ENCODE measurements at places on chromosomes 11 and 22.
A peak's percentile ranks its signal among the peaks of the same experiment; 100 is the strongest.

GRCh38 chr22:40426594-40427333 lies 56.4 kb downstream of the SGSM3 start:
- DNase-seq = no peak

- no peak for DNase-seq
These were observed 11.5 kb upstream of the PARVB start for GRCh38 chr22:44012591-44012990.

- no peak for DNase-seq
These were observed 262.3 kb upstream of the MTNR1B start for GRCh38 chr11:92707173-92707619.

GRCh38 chr11:133745791-133746190 lies 99.5 kb downstream of the SPATA19 start:
- no peak for DNase-seq

GRCh38 chr22:21866833-21867527 lies 465 bp downstream of the MAPK1 start:
- DNase-seq = no peak

DNA sequence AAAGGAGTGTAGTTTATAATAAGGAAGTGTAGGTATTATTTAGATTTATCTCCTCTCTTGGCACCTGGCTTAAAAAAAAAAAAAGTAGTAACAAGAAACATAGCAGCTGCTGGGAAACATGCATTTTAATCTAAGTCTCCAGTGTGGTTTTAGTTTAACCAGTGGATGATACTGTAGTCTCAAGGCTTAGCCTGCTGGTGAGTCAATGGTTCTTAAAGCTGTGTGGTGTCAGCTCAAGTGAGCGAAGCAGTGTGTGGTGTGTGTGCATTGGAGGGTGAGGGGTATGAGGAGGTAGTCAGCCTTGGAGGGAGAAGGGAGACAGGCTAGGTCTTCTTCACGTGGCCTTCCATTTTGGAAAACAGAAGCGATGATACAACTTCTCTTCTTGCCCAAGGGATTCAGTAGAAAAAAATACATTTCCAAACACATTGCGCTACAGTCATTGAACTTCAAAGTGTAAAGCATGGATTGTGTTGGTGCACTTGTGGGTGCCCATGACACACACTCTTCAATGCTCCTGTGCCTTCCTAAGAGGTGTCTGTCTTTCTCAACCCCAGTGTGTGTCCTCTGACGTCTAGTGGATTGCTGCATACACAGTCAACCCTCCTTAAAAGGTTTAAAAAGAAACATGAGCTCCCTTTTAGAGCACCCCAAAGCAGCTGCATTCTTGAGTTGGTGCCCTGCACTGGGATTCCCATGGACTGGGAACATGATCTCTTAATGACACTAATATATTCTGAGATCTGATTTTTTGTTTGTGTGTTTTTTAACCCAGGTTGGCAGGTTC lies 40.1 kb downstream of the ZBTB16 start:
- DNase-seq = no peak

DNA sequence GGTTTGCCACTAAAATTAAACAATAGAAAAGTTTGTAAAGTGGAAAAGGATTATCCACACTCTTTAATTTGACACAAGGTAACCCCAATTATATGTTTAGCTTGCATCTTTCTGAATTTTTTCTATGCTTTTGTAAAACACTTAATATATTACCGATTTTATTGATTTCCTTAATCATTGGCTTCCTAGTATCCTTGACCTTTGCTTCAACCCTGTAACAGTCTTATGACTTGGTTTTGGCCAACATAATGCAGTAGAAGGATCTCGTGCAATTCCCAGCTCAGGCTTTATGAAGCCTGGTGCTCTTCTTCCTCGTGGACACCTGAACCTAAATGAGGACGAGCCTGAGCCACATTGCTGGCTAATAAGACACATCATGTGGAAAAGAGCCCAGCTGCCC lies 23.6 kb upstream of the CASP4 start:
- DNase-seq = no peak

DNA sequence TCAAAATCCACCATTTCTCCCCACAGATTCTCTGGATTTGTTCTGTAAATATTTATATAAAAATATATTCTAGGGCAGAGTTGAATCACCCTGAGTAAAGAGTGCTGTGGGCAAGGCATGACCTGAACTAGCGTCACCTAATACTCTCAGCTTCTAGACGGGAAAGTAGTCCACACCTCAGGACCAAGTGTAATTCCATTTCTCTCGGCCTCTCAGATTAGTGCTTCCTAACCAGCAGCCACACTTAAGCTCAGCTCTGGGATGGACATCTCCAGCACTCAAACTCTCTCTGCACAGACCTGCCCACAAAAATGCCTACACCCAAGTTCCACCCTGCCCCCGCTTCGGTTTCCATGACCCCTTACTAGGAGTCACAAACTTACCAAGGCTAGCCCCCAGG lies 5.3 kb downstream of the SPTBN2 start:
- peak; percentile 20 for DNase-seq

DNA sequence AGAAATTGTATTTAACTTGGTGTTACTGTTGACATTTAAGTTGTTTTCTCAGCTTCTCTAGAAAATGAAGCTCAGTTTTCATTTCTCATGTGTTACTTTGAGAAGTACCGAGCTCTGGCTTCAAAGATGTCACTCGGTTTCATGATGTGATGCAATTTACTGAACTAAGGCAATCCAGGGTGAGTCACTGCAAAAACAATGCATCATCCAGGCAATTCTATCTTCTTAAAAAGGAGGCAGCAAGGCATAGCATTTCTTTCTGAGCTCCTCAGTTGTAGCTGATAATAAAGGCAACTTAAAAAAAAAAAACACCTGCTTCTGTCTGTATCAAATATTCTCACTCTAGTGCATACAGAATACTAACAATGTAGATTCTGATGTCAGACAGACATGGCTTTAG lies 91.1 kb upstream of the KCNA4 start:
- no peak for DNase-seq

DNA sequence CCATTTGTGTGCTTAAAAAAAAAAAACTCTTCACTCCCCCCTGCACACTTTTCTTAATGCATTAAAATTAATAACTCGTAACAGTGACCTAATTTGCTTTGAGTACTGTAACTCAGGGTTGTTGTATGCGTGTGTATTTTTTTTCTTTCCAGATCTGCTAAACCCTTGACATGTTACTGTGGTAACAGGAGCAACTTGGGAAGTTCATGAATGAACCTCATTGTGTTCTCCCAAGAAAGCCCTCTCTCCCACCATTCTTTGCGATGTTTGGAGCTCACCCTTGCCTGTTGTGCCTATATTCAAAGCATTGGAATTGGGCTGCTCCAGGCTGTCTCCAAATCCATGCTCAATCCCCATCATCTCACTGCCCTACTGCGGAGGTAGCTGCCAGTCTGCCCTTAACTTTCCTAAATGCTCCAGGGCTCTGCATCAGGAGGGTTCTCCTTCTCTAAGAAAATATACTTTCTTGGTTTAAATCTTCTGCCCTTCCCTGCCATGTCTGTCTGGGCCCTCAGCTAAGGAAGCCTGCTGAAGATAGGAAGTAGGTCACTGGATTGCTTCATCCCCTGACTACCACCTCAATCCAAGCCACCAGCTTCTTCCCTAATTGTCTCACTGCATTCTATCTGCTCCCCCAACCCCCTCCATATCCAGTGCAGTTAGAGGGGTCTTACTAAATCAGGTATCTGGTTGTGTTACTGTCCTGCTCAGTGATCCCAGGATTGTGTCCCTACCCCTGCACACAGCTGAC lies 70.3 kb downstream of the KIRREL3 start:
- no peak for DNase-seq

DNA sequence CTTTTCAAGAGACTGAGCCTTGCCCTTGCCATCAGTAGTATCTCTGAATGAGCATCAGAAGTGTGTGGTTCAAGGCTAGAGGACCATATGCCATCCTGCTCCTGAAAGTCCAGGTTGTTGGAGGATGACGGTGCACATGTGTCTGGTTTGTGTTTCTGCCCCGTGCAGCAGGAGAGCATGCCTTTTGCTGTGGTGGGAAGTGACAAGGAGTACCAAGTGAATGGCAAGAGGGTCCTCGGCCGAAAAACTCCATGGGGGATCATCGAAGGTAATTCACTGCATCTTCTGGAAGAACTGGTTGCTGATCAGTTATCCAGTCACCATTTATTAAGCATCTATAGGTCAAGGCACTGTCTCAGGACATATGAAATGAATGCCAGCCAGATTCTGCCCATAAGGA lies 6.1 kb upstream of the WBP2NL start:
- DNase-seq = no peak

- DNase-seq = no peak
These were observed 97.9 kb upstream of the TENM4 start for GRCh38 chr11:79538775-79539174.

DNA sequence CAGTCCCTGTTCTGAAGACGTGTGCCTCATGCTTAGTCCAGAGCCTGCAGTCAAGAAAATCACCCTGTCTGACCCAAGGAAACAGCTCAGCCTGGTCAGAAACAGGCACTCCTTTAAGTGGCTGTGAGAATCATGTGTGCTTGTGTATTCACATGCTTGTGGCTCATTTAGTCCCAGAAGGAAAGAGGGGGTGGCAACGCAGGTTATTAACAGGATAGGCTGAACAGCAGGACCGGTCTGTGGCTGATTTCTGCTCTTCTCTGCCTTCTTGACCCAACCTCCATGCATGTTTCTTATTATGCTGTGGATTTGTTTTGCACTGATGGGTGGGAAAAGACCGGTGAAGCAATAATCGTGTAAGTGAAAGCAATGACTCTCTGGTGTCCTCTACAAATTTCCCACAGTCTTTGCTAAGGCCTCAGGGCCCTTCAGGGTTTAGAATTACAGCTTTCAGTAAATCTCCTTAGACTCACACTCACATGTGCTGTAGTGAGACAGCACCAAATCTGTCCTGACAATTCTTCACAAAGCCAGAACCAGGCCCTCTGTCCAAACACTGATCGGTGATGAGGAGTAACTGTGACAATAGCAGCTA lies 288.1 kb downstream of the ETS1 start:
- DNase-seq = no peak

DNA sequence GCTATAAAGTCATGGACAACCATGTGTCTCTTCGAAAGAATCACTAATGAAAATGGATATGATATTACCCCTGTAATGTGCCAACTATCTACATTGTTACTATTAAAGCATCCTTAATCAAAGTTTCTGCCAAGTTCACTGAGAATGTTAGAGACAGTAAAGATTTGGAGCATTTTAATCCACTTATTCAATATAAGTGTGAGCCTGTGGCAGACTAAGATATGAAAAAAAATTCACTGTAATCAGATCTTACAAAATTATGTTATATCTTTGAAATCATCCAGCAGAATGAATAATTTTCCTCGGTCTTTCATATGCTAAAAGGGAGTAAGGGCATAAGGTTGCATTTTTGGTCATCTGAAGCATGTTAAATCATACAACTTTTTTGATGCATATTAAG lies 49.9 kb downstream of the MAML2 start:
- no peak for DNase-seq

DNA sequence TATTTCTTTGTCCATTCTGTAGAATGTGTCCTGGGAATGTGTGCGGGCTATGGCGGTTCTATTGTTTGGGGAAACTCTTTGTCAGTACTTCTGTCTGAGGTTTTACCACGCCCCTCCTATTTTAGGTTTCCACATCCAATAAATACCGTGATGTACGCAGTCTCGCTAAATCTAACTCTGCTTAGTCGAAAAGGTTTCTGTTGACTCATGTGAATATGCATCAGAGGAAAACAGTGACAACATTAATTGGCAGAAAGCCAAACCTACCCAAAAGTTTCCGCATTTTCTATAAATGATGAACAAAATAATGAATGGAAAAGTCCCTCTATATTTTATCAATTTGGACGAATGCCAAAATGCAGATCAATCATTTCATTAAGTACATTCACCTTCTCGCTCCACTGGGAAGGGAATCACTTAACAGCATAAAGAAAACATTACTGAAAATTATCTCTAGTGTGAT lies 143.4 kb downstream of the MAML2 start:
- DNase-seq = no peak

DNA sequence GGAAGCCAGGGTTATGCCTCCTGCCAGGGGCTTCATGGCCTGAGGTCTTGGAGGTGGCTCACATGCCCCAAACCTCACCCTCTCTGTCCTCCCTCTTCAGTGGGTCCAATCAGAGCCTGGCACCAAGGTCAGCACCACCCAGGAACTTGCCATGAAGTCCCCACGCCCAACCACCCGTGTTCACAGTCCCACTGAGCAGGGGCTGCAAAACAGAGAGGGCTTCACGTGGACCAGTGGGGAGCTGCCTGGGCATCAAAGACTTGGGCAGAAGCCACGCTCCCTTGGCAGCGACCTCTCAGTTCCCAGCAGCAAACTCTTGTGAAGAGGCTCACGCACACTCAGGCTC lies 425.8 kb upstream of the B3GAT1 start:
- no peak for DNase-seq

DNA sequence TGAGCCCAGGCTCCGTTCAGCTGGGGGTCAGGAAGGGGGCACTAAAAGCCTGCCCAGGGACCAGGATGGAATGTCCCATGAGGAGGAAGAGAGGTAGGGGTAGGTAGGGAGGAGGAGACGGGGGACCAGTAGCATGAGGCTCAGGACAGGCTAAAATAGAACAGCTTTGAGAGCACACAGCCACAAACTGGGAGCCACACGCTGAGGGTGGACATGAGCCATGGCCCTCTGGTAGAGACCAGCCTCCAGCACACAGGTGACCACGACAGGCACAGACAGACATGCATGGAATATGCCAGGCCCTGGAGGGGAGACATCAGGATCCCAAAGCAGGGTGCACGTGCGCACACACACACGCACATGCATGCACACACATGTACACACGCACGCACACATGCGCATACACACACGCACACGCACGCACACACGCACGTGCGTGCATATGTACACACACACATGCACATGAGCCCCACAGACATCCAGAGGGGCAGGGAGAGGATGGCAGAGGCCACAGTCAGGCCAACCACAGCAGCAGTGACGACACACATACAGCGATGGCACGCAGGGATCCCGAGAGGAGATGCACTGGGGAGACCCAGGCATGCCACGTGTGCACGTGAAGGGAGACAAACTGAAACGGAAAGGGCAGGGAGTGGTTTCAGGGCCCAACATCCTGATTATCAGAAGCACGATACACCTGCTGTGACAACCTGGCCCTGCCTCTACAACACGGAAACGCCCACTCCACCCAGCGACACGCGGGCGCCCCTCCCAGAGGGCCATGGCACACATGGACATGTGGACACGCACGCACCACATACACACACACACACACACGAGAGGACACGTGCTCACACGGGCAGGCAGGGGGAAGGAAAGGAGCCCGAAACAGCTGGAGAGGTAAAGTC lies 25.7 kb downstream of the LRRC10B start:
- DNase-seq = peak; percentile 68

Measured in G401 (cell line).